NCI-H1930 (cell line): ENCODE measurements at places on chromosomes 11 and 22.

- no peak for DNase-seq
Measured at GRCh38 chr11:118010738-118011461, 24.7 kb downstream of the IL10RA start.

DNA sequence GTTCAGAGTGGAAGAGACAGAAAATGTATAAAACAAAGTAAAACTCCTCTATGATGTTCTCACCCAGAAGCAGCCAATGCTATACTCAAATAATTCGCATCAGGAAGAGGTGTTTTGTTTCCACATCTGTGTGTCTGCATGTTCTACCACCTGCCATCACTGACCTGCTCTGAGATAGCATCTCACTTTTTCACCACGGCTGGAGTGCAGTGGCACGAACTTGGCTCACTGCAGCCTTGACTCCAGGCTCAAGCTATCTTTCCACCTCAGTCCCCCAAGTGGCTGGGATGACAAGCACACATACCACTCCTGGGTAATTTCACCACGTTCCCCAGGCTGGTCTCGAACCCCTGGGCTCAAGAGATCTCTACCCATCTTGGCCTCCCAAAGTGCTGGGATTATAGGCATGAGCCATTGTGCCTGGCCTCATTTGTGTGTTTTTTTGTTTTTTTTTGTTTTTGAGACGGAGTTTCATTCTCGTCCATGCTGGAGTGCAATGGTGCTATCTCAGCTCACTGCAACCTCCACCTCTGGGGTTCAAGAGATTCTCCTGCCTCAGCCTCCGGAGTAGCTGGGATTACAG, 14.4 kb downstream of the TALDO1 start:
- DNase-seq: no peak

DNA sequence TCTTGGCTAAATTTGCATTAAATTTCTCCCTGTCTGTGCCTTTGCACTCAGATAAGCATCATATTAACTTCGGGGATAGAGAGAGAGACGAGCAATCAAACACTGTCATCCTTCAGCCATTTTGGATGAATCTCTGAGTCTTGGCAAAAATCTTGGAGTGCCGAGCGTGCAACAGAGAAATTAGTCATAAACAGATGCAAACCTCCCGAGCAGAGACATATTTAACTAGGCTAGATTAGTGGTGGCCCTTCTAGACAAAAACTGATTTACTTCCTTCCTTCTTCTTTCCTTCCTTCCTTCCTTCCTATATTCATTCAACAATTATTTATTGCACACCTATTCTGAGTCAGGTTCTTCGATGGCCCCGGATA, 114.4 kb upstream of the BLID start:
- no peak for DNase-seq

- DNase-seq: peak; percentile 46
Measured at GRCh38 chr11:126989942-126990715, 10.4 kb downstream of the KIRREL3 start.

DNA sequence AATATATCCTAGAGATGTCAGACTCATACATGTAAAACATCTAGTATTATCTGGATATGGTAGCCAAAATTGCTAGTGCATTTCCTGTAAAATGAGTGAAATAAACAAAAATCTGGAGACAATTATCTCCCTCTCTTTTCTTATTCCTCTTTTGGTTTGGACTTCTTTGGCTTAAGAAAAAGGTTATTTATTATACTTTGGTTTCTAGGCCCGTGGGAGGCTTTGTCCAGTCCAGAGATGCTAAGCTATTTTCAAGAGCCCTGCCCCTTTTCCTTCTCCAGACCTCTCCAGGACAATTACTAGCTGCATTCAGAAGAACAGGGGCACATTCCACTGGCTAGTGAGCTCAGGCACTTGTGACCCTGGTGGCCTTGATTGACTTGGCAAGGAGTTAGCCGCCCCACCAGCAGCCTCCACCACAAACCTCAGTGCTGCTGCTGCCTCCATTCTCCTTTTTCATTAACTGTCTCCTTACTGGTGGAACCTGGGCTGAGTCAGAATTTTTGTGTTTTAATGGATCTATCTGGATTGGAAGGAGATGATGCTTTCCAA, 747.3 kb upstream of the TENM4 start:
- DNase-seq: no peak

GRCh38 chr11:469684-470560, 19.8 kb downstream of the PTDSS2 start:
- DNase-seq: no peak

GRCh38 chr22:20853236-20853660, 5.4 kb downstream of the PI4KA start:
- DNase-seq: no peak

DNA sequence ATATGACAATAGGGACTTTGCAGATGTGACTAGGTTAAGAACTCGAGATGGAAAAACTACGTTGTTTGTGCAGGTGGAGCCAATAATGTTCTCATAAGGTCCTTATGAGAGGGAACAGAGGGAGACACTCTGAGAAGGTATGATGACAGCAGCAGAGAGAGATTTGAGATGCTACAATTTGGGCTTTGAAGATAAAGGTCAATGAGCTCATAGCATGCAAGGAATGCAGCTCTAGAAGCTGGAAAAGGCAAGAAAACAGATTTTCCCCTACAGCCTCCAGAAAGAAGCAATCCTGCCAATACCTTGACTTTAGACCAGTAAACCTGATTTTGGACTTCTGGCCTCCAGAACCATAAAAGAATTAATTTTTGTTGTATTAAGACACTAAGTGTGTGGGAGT, 21.1 kb downstream of the FAM76B start:
- DNase-seq: no peak

DNA sequence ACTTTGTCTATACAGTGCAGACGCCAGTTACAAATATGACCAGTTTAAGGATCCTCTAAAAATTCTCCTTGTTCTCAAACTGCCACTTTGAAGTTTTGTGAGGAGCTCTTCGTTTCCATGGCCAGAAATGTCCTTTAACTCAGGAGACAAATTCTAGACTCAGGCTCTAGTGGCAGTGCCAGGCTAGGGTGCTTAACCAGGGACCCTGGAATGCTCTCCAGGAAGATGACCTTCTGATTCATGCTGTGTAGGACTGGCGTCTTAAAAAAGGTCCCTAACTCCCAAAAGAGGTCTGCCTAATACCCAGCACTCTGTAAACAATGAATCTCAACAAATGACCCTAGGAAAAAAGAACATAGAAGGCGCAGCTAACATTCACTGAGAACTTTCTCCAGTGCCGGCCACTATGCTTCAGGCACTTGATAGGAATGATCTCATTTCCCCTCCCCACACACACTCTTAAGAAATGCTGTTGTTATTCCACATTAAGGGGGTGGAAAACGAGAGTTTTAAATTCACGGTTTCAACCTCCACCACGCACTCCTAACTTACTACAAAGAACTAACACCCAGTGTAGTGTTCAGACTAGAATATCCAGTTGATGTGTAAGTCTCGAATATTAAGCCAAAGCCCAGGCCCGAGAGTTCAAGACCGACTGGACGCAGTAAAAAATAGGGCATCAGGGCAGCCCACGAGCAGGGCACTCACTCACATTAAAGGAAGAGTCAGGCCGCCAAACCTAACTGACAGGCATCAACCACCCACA, 747 bp downstream of the NXF1 start:
- DNase-seq: no peak
